ENCODE measurements at places on chromosomes 1 and 21.
A peak's percentile ranks its signal among the peaks of the same experiment; 100 is the strongest.

DNA sequence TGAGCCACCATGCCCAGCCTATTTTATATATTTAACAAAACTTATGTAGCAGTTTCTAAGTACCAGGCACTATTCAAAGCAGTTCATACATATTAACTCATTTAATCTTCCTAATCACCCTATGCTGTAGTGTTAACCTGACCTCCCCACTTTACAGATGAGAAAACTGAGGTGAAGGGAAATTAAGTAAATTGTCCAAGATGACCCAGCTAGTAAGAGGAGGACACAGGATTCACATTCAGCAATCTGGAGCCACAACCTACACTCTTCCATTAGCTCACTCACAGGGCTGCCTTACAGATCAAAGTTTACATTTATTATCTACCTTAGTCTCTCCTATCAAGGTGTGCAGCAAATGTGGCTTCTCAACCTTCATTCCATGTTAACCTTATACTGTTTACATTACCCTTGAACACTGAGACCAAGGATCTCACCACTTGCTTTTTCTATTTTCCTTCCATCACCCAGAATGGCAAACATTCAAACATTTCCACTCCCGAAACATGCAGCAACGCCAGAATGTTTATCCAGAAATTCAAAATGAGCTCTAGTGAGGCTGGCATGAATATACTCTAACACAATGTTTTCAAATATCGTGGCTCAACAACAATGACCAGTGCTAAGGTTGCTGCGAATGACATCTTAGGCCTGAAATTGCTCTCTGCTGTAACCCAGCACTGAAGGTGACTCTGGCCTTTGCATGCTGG, 24.5 kb downstream of the HIVEP3 start:
- no peak for DNase-seq

GRCh38 chr1:220335668-220336067, 63.4 kb upstream of the RAB3GAP2 start:
- peak; percentile 57 for DNase-seq

- DNase-seq, result no peak
These were observed 69.0 kb downstream of the HFM1 start for GRCh38 chr1:91335603-91336002.

GRCh38 chr1:64861611-64862010, 104.7 kb downstream of the JAK1 start:
- DNase-seq, result peak; percentile 47

- DNase-seq, result no peak
These were observed 329.5 kb upstream of the DUSP10 start for GRCh38 chr1:222071387-222071786.

DNA sequence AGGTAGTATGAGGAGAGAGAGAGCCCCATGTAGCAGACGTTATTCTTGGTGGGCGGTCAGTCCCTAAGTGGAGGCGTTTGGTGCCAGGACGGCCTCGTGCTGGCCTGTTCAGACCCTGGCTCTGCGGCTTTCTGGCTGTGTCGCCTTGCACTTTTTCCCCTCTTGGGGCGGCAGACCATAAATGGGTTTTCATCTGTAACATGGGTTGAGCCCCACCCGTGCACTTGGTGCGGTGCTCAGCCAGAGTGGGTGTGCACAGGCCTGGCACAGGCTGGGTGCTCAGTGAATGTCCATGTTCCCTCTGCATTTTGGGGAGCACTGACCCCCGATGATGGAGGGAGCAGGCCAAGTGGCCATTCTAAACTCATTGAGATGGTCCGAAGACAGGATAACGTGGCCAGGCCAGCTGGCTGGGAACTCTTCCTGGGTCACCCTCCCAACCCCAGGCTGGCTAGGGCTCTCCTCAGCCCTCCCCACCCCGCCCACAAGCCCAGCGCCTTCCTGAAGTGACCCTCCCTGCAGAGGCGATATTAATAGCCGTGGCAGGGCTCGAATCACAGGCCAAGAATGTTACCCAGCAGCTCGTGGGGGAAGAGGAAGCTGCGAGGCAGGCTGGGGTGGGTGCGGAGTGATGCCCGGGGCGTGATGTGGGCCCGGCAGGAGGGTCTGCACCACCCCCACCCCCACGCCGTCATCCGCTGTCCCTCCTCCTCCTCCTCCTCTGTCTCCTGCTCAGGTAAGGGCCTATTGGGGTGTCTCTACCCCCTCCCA, 78.5 kb downstream of the ARHGEF10L start:
- DNase-seq, result no peak

DNA sequence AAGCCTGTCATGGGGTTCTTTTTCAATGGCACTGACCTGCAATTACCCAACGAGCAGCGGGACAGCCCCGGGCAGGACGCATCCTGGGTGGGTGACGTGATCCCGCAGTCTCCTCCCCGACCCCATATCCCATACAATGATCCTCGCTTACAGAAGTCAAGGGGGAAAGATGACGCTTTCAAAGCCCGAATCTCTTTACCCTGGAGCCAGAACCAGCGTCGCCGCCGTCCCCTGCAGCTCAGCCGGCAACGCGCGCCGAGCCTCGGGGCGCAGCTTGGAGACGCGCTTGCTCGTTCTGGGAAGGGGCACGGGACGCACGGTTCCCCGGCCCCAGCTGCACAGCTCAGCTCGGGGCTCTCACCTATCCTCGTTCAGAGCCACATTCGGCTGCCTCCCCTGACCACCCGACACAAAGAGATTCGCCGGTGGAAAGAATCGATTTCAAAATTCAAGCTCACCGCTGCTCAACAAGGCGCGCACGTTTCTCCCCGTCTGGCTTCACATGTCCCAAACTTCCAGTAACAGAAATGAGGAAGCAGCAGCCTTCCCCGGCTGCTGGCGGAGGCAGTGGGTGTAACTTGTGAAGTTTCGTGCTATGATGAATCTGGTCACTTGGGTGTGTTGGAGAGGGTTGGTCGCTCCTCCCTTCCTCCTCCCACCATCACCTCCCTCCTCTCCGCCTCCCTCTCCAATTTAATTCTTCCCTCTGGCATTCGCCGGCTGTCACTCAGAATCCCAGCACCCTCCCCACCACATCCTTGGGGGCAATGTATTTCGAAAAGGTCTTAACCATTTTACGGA, at the start of gene TIAM1:
Gene TIAM1, minus strand, starts transcription at position 582 of the 801 bp plus-strand sequence. CDS start 77,289 bp downstream, outside the sequence.
- DNase-seq, result peak; percentile 65

GRCh38 chr1:20308569-20308968, 17.9 kb downstream of the VWA5B1 start:
- DNase-seq, result no peak

DNA sequence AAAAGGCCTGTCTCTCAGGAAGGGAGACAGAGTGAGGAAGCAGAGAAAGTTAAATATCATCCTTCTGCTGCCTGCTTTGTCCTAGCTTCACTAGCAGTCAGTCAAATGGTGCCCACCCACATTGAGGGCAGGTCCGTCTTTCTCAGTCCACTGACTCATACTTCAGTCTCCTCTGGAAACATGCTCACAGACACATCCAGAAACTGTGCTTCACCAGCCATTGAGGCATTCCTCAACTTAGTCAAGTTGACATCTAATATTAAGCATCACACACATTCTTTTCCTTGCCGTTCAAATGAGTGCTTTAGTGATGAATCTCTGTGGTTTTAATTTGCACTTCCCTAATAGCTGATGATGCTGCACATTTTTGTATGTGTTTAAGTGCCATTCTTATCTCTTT, 777.8 kb upstream of the PRMT6 start:
- no peak for DNase-seq

DNA sequence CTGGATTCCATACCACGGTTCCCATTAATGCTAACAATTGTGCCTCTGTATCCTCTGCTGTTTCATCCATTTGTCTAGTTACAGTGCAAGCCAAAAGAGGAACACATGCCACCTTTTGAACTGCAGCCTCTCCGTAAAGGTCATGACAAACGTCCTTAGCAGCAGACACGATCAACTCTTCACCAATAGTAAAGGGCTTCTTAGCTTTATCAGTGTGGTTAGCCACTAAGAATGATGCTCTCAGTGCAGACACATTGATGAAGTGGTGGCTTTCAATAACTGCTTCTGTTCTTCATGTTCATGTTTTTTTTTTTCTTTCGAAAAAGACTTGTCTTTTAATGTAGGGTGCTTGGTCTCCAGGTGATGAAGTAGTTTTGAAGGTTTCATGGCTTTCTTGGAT, 14.3 kb downstream of the XPR1 start:
- no peak for DNase-seq

DNA sequence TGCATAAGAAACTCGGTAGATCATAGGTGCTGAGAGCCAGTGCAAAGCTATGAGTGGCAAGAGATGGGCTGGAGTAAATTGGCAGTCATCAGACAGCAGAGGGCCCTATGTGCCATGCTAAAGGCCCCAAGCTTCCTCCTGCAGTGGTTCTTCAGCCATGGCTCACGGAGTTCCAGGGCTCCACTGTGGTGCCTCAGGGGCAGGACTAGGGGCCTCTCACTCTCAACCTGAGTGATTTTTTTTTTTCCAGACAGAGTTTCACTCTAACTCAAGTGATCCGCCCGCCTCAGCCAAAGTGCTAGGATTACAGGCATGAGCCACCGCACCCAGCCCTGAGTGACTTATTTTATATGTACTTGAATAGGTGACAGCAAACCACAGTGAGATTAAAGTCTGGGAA, 10.4 kb upstream of the GJA8 start:
- DNase-seq, result no peak

GRCh38 chr1:201905234-201905890, 16.7 kb downstream of the SHISA4 start:
- DNase-seq, result no peak

DNA sequence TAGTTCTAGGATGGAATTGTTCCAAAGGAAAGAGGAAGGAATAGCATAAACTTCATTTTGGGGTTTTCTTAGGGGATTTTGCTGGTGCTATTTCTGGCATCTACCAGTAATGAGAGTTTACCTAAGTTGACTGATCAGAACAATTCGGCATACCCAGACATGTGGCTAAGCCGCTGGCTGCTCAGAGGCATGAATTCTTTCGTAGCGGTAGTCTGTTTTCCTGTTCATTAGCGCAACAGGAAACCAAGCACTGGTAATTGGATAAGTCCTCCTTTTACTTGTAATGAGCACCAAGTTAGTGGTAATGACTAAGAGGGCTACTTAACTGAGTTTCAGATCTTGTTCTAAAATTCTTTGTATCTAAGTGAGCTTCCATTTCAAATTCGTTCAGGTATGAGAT, 38.6 kb downstream of the C21orf91 start:
- DNase-seq, result no peak

DNA sequence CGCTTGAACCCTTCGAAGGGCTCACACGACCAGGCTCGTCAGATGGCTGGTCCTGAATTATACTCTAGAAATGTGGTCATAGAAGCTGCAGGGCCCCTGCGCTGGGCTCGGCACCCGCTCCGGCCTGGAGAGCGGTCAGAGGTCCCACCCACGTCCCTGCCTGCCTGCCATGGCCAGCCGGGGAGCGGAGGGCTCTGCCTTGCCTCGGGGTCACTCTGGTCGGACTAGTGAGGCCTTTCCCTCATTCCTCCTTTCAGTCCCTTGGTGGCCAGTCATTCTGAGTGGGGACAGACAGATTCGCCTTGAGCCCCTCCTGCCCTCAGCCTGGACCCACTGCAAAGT, 529 bp upstream of the MARCKSL1 start:
- DNase-seq, result no peak

DNA sequence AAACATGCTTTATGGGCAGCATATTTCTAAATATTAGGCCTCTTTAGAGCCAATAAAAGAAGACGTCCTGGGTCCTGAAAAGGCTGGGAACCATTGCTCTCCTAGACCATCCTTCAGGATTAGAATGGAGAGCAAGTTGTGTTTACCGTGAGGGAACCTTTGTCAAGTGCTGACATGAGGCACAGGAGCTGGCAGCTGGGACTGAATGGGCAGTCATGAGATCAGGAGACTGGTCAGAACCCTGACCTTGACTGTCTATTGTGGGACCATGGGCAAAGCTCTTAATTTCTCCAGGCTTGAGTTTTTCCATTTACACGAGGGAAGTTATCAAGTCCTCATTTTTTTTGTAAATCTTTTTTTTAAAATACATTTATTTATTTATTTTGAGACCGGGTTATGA, 5.2 kb downstream of the PFKFB2 start:
- DNase-seq, result no peak

DNA sequence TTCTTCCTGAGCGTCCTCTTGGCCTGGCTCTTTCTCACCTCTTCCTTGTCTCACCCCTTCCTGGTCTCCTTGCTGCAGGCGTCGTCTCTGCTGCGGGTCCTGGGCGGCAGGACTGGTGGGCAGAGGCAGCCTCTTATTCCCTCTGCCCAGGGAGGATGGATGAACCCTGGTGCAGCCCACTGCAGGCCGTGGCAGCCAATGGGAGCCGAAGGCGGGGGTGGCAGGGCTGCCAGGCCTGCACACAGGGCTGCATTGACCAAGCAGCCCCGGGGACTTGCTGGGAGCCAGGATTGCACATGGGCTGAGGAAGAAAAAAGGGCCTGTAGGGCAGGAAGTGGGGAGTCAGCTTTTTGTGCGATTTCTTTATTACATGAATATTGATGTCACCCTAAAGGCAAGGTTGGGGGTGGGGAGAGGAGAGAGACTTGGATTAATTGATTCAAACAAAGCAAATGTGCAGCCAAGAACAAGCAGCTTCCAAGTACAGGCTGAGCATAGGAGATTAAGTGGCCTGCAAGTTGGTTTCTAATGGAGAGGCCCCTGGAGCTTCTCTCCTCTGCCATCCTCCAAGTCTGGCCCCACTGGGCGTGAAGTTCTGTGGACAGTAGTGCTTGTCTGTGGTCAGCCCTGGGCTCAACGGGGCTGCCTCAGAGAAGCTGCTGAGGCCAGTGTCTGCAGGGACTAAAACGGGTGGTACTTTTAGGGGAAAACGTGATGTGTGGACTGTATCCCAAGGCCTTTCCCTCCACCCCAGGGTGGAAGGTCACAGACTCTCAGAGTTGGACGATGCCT, at the start of gene S100B:
Gene S100B, minus strand, starts transcription at position 108 of the 792 bp plus-strand sequence. CDS start 2,667 bp downstream, outside the sequence.
- no peak for DNase-seq

GRCh38 chr1:15488371-15488770, 12.5 kb downstream of the CELA2B start:
- DNase-seq, result no peak

DNA sequence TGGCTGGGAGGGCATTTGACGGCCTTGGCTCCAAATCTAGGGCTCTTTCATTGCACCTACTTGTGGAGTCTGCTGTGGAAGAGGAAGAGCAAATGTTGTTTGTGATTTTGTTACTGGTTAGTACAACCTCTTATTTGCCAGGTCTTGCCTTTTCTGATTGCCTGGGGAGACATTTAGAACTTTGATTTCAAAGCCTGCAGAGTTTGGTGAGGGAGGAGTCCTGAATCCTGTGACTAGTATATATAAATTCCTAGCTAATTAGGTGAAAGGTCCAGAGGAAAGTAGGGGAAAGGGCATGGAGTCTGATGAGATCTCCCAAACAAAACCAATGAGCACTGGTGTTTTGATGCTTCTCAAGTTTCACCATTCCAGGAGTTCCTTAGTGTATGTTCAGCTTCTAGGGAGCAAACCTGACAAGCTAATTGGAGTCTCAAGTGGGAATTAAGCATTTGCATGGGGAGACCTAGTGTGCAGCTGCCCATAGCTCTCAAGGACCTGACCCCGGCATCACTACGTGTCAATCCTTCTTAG, 5.1 kb upstream of the HMGCS2 start:
- peak; percentile 78 for DNase-seq

GRCh38 chr1:14923727-14924452, 229.7 kb upstream of the TMEM51 start:
- no peak for DNase-seq

- DNase-seq, result no peak
These were observed 8.8 kb upstream of the IFNLR1 start for GRCh38 chr1:24195874-24196273.
